ENCODE measurements at places on chromosomes 11 and 22.

GRCh38 chr11:27926486-27926885 lies 181.5 kb downstream of the KIF18A start:
- DNase-seq: no peak

DNA sequence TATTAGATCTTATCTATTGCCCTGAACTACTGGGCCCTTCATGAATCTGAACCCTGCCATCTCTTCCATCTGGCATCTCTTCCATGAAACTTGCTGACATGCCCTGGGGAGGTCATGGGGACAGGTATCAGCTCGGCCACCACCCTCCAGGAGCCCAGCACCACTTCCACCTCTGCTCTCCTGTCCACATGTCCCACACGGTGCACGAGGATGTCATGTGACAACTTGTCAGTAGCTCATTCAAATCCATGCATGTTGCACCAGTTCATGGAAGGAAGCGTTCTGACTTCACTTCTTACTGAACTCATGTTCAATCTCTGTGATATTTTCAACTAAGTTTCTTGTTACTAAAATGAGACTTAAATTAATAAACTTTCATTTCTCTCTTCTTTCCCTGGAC lies 16.6 kb downstream of the YPEL1 start:
- DNase-seq: no peak

- DNase-seq: no peak
Observed at GRCh38 chr22:30348404-30348803, 8.3 kb downstream of the SF3A1 start.

- no peak for DNase-seq
Observed at GRCh38 chr11:117980280-117980679, 5.9 kb upstream of the IL10RA start.

DNA sequence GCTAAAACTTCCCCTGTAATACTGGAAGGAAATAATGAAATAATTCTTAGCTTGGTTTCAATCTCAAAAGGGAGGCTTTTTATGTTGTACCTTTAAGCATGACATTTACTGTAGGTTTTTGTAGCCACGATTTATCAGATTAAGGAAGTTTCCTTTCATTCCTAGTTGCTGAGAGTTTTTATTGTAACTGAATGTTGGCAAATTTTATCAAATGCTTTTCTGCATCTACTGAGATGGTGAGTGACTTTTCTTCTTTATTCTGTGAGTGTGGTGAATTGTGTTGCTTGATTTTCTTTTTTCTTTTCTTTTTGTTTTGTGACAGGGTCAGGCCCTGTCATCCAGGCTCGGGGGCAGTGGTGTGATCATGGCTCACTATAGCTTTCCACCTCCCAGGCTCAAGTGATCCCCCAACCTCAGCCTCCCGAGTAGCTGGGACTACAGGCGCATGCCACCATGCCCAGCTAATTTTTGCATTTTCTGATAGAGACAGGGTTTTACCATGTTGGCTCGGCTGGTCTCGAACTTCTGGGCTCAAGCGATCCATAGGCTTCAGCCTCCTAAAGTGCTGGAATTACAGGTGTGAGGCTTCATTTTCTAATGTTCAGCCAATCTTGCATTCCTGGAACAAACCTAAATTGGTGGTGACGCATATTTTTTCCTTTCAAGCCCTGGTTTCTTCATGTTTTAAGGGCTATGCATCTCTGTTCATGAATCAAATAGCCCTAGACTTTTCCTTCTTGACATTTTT lies 26.2 kb downstream of the SUSD2 start:
- no peak for DNase-seq

GRCh38 chr22:44700456-44700855 lies 1.5 kb upstream of the PRR5 start:
- DNase-seq: no peak

GRCh38 chr11:126701520-126701897 lies 299.1 kb downstream of the KIRREL3 start:
- no peak for DNase-seq

DNA sequence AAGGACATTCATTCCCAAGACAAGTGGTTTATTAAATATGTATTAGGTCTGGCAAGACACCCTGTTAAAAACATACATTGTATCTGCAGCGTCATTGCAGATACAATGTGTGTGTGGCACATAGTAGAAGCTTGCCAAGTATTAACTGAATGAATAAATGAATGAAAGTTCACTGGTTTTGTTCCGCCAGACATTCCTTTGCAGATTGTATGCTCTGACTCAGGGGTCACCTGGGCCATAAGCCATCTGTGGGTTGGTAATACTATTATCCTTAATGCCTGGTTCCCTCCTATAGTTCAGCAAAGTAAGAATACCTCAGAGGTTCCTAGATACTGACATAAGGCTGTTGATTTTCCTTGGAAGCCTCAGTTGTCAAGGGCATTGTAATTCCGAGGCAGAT lies 377.3 kb upstream of the CCDC90B start:
- no peak for DNase-seq

GRCh38 chr11:120780239-120780638 lies 243.7 kb upstream of the TBCEL start:
- no peak for DNase-seq

DNA sequence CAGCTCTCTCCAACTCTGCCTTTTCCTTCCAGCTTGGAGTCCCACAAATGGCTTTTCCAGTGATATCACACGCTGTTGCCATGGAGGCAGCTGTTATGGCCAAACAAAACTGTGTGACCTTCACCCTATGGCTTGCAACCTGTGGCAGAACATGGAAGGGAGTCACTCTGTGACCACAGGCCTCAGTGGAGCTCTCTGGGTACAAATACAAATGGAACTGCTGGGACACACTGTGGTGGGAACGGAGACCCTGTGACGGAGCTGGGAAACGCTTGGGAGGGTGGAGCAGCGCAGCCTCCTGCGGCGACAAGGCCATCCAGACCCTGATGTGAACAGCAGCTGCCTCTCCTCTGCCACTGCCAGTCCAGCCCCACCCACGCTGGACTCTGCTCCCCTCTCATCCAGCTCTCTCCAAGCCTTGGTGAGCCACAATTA lies 162.5 kb downstream of the ETS1 start:
- no peak for DNase-seq

- DNase-seq: no peak
Observed at GRCh38 chr11:8814923-8815240, 96.1 kb upstream of the AKIP1 start.

- no peak for DNase-seq
Observed at GRCh38 chr11:112118176-112118575, 31.5 kb downstream of the SDHD start.
